NCI-H1048 (cell line): ENCODE measurements at places on chromosomes 16 and 17.

- DNase-seq: no peak
Measured at GRCh38 chr17:19460700-19461099, 49.7 kb downstream of the RNF112 start.

- DNase-seq: no peak
Measured at GRCh38 chr16:3295209-3295608, 10.0 kb downstream of the TIGD7 start.

- DNase-seq: no peak
Measured at GRCh38 chr17:63995626-63996025, 2.5 kb upstream of the PRR29 start.

GRCh38 chr17:44760474-44761308 lies 1.9 kb downstream of the ADAM11 start:
- no peak for DNase-seq

DNA sequence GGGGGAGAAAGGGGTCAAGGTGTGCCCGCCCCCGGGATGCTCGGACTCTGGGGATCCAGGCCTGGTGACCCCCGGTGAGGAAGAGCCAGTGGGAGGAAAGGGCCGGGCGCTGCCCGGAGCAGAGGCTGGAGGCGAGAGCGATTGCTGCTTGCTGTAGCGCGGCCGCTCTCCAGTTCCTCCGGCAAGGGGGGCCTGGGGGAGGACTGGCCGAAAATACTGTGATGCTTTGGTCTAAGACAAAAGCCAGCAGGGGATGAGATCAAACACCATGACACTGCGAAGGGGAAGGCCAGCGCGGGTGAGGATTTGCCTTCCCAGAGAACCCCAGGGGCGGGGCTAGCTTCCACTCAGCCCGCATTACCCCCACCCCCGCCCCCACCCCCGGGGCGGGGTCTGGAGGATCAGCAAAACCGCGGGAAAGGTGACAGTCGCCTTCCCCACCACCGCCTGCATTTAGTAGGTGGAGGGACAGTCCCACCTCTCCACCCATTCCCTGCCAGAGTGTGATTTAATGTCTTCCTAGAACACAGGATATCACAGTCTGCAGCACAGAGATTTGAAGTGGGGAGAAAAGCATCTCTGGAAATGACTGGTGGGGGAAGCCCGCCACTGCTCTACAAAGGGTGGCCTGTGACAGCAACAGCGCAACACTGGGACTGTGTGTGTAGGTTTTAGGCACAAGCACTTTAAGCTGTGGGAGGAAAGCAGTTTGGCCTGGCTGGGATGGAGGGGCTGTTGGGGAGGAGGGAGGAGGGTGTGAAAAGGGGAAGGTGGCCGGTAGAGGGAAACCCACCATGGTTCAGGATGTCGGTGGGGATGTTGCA lies 25.7 kb downstream of the MRC2 start:
- no peak for DNase-seq

- no peak for DNase-seq
Measured at GRCh38 chr17:41863074-41863848, 2.0 kb downstream of the KLHL11 start.

GRCh38 chr17:67629971-67630320 lies 87.8 kb upstream of the NOL11 start:
- no peak for DNase-seq

GRCh38 chr17:43554857-43555256 lies 8.7 kb upstream of the ETV4 start:
- no peak for DNase-seq

- DNase-seq: no peak
Measured at GRCh38 chr17:73902416-73903181, 258.4 kb upstream of the SDK2 start.

DNA sequence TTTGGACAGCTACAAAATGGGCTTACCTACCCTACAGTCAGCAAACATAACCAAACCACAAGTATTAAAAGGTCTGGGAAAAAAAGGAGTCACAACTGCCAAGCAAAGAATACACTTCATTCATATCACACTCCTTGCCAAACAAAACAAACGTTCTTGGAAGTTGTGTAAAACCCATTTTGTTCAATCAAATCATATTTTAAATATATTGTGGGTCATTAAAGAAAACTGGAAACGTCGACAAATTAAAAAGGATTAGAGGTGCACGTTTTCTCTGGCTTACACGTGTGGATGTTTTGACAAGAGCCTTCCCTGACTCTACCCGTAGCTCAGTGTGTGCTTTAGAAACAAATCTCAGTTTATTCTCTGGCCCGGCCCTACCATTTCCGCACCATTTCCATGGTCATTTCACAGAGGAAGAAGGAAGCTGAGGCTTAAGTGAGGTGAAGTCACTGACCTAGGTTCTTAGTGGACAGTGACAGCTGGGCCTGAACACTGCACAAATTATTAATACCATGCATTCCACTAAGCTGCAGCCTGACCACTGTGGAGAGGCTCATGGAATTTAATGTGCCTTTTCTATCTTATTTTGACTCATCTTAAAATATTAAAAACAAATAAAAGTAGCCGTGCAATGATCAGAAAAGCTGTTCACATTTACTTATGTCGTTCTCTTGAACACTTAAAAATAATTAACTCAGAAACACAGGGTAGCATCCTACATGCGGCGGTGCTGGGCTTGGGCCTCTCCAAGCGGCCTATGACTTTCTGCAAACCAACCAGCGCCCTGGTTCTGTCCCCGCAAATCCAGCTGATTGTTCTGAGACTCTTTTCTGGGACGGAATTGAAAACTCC lies 968 bp downstream of the CEP112 start:
- DNase-seq: no peak

DNA sequence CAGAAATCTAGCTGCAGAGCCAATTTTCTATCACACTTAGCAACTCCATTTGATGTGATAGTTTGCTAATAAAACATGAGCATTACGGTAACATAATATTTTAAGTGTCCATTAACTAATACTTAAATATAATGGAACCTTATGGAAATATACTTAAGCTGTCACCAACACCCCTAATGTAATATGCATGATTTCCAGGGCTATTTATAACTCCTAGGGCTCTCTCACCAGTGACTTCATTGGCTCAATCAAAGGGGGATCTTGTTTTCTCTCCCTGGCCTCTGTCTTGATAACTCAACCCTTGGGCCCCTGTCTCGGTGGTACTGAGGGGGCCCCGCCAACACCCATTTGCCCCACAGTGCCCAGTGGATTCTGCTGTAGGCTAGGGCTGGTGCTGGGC lies 170.4 kb downstream of the SALL1 start:
- DNase-seq: no peak

GRCh38 chr17:79098282-79098867 lies 23.8 kb downstream of the ENGASE start:
- no peak for DNase-seq

GRCh38 chr17:63805591-63805990 lies 21.6 kb upstream of the PSMC5 start:
- DNase-seq: no peak
